ENCODE measurements at places on chromosomes 11 and 22.

DNA sequence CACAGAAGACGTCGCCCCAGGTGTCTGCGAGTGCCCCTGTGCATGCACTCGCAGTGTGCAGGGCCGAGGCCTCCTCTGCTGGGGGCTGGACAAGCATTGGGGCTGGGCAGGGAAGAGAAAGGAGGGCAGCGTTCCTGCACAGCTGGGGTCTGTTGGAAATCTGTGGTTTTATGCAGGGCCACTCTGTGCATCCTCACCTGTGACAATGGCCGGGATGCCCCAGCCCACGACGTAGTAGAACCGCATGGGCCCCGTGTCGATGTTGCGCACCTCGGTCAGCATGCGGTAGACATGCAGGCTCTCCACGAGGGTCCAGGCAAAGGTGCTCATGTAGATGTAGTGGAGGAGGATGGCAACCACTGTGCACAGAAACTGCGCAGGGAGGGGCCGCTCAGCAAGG is 37.2 kb downstream of the TRMU start:
- no peak for DNase-seq

GRCh38 chr11:68686486-68686885 is 2.1 kb downstream of the GAL start:
- DNase-seq = no peak

DNA sequence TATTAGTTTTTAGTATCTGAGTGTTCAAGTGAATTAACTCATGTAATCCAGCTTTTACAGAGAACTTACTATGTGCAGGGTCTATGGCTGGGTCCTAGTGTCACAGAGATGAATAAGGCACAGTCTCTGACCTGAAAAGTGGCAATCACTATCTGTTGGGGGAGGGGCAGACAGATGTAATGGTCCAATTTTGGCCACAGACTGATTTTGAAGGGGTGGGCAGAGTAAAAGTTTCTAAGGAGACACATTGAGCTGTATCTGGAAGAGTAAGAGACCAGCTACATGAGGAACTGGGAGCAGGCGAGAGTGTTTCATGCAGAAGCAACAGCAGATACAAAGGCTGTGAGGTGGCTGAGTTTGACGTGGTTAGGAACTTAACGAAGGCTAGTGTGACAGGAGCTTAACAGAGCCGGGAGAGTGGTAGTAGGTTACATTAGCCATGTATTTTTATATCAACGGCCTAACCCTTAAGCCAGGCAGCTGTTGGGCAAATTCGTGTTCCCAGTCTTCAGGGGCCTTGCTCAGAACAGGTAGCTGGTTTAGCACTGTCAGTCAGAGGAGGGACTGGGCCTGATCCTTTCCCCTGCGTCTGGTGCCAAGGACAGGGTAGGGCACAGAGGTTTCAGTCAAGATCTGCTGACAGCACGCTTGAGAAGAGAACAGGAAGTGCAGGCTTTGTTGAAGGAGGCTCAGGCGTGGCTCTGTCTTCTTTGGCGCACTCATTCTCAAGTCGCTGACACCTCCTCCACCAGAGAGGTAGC is 1.4 kb upstream of the STIM1 start:
- no peak for DNase-seq

DNA sequence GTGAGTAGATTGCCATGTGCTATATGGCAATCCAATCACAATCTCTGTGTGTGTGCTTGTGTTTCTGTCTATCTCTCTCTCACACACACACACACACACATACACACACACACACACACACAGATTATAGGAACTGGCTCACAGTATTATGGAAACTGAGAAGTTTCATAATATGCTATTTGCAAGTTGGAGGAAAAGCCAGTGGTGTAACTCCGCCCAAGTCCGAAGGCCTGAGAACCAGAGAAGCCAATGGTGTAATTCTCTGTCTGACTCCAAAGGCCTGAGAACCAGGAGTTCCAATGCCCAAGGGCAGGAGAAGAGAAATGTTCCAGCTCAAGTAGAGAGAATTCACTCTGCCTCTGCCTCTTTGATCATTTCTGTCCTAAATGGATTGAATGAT is 37.2 kb downstream of the GLYATL2 start:
- no peak for DNase-seq

GRCh38 chr11:57251491-57252104 is 14.5 kb upstream of the APLNR start:
- peak; percentile 52 for DNase-seq

DNA sequence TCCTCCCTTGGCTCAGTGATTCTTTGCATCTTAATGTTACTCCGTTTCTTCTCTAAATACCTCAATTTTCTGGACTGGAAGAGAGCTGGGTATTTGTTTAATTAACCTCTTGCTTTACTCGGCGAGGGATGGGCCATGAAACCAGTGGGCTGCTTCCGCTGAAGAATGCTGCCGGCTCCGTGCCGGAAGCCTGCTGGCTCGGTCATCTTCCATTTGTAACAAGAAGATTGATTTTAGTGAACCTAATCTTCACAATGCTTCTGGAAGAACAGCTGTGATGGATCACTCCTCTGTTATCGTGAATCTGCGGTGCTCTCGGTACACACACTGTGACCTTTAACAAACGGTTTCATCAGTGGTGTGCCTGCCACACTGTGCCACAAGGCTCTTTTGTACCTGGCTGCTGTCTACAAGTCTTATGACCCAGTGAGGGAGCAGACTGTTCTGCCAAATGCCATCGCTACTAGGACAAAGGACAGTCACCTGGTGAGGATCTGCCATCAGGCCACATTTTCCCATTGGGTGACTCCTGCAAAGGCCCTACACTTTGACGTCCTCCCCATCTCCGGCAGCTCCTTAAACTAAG is 25.3 kb upstream of the PARVB start:
- no peak for DNase-seq

DNA sequence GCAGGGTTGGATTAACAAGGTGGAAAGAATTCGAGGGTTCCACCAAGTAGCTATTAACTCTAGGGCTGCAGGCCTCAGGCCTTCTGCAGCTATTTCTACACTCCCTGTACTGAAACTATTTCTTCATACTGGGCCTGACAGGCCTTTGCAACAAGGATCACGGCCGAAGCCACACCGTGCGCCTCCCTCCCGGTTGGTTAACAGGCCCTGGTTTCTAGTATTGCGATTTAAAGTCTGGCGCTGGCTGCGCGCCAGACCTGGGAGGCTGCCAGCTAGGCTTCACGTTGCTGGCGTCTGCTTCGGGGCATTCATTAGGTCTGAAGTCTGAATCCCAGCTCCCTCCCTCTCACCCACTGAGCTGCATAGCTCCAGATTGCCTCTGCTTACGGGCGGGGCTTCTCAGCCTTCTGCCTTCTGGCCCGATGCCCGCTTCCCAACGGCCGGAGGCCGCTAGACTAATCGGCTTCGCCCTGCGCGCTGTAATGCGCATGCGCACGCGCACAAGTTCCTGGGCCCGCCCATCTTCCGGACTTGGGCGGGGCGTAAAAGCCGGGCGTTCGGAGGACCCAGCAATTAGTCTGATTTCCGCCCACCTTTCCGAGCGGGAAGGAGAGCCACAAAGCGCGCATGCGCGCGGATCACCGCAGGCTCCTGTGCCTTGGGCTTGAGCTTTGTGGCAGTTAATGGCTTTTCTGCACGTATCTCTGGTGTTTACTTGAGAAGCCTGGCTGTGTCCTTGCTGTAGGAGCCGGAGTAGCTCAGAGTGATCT is 1.6 kb downstream of the LDHA start:
- DNase-seq = peak; percentile 99

- DNase-seq = no peak
Measured at GRCh38 chr11:77999446-78000030, 5.1 kb upstream of the INTS4 start.

GRCh38 chr11:67640021-67640757 is 626 bp upstream of the TBX10 start:
- peak; percentile 21 for DNase-seq

- DNase-seq = no peak
Measured at GRCh38 chr11:43462359-43462758, 103.6 kb downstream of the TTC17 start.

DNA sequence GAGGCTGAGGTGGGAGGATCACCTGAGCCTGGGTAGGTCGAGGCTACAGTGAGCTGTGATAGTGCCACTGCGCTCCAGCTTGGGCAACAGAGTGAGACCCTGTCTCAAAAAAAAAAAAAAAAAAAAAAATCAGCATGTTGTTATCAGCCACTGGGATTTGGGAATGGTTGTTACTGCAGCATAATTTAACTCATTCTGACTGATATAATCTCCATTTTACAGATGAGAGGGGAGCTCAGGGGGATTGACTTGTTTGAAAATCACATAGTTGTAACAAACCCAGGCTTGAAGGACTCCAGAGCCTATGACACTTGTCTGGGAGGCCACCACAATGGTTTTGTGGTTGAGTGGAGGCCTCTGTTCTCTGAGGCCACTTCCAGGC is 3.0 kb upstream of the SEPTIN3 start:
- no peak for DNase-seq

GRCh38 chr11:121035780-121036179 is 11.9 kb downstream of the TBCEL start:
- DNase-seq = no peak

DNA sequence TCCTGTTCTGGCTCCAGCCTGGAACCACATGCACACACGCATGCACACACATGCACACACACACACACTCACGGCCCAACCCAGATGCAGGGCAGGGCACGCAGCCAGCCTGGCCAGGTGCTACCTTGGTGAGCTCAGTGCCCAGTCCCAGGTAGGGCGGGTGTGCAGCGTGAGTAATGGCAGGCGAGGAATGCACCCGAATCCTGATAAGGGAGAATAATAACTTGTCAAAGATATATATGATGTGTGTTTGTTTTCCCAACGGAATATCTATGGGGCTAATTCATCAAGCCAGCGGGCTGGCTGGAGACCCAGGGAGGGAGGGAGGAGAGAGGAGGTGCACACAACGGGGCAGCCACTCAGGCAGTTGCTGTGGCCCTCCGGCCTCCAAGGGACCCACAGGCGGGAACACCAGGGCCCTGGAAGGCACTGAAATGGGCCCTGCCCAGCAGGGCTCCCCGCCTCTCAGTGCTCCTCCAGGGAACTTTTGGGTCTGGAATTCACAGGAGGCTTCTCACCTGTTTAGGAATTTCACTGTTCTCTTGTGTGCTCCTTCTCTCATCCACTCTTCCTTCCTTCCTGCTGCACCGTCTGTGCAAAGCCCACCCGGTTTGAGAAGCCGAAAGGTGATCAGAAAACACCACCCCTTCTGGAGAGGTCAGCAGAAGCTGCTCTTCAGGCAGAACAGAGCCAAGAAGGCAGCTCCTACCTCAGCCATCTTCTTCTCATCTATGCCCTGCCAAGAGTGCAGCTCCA is 79.0 kb downstream of the BUD13 start:
- peak; percentile 84 for DNase-seq

DNA sequence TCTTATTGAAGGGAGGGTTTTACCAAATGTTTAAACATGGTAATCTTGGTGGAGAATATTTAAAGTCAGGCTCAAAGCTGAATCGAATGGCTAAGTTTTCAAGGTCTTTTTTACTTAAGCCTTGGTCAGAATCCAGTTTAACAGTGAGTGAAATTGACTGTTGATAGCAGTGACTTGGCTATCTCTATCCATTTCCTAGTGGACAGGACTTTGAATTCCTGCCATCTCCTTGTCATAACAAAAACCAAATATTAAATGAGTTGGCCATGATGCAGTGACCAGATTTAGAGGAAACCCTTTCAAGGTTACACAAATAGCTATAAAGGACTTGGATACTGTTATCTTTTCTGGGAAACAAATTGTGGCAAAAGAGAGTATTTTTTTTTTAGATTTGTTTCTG is 92.0 kb downstream of the JRKL start:
- peak; percentile 33 for DNase-seq

- DNase-seq = no peak
Measured at GRCh38 chr11:57515332-57516060, at the start of gene SLC43A1. Gene SLC43A1, minus strand, starts transcription at chr11:57515702. Its CDS starts 1,591 bp downstream, at chr11:57514111.

- DNase-seq = no peak
Measured at GRCh38 chr22:27724709-27725108, 76.8 kb downstream of the MN1 start.

DNA sequence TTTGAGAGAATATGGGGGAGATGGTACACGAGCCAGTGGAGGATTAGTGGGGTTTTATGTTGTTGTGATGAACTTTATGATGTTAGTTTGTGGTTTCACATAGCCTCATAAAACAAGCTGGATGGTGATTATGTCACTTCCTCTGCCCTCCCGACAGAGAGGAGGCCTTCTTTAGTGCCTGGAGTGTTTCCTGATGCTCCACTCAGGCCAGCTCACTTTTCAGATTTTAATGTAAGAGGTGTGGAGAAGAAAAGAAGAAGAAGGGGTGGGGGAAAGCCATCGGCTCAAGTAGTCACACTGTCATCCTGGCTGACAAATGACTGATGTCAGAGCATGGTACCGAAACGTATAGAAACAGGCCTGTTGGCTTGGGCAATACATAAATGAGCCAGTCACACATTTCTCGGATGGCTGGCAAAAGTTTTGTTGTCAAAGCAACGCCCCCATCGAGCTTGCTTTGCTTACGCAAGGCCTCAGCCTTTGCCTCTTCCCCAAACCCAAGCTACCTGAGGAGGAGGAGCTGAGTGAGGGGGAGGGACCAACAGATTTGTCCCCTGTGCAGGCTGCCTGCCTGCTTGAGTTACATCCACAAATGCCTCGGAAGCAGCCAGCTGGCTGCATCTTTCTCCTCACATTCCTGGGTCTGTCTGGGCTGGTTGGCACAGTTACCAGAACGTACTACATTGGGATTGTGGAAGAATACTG is at the start of gene HEPHL1:
Gene HEPHL1 (plus strand): TSS at position 578 of the 705 bp plus-strand sequence. CDS start 15 bp downstream, at position 593.
- peak; percentile 63 for DNase-seq

GRCh38 chr22:26542831-26543230 is 30.6 kb upstream of the TFIP11 start:
- no peak for DNase-seq

- no peak for DNase-seq
Measured at GRCh38 chr22:29385748-29386147, 2.6 kb downstream of the AP1B1 start.

DNA sequence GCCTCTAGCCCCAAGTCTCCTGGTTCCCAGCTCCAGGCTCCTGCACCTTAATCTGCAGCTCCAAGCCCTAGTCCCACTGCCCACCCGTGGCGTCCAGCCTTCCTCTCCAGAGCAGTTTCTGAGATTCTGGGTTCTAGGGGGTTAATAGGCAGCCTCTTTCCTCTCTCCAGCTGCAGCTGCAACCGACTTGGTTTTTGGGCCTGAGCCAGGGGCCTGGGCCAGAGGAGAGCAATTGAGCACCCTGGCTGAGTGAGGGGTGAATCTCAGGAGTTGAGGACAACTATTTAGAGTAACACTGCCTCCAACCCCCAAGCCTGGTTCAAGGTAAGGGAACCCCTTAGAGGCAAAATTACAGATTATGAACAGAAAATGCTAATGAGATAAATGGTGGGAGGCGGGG is 9.0 kb upstream of the CHRM1 start:
- DNase-seq = no peak

GRCh38 chr22:23649071-23649501 is 17.0 kb upstream of the DRICH1 start:
- DNase-seq = no peak

DNA sequence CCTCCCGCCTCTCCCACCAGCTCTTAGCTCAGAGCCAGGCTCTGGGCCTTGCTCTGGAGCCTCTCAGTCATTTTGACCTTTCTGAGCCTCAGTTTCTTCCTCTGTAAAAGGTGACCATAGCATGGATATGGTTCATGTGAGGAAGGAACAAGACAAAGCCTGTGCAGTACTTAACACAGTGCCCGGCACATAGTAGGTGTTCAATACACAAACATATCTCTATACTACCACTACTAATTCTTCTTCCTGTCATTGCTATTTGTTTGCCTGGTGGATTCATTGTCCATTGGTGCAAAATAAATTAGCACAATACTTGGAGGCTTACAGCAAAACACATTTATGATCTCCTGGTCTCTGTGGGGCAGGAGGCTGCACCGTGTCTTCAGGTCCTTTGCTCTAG is 21.6 kb upstream of the MPPED1 start:
- DNase-seq = no peak

Measured in NCI-H226 (cell line).